ENCODE measurements at places on chromosomes 7 and 10. TPM values are rescaled to one million over a fixed set of nuclear protein-coding genes. Genes with fewer than 3 reads are reported as not detected.

Gene TMEM213
- not detected for total RNA-seq

Gene LAMB4
- total RNA-seq: 0.24 TPM

Gene GPR26
- total RNA-seq: not detected

Gene DNAJC1
- total RNA-seq: 48.0 TPM

Gene PDZD8
- 15.0 TPM for total RNA-seq

Gene CFAP43
- total RNA-seq: 0.18 TPM

Gene GDF2
- total RNA-seq: not detected

Gene EBLN1
- not detected for total RNA-seq

Gene CHST15
- total RNA-seq: 68.1 TPM

Gene CACNB2
- total RNA-seq: not detected

GRCh38 chr10:69636273-69636575 is 6.2 kb downstream of the FAM241B start:
- no peak for DNase-seq

DNA sequence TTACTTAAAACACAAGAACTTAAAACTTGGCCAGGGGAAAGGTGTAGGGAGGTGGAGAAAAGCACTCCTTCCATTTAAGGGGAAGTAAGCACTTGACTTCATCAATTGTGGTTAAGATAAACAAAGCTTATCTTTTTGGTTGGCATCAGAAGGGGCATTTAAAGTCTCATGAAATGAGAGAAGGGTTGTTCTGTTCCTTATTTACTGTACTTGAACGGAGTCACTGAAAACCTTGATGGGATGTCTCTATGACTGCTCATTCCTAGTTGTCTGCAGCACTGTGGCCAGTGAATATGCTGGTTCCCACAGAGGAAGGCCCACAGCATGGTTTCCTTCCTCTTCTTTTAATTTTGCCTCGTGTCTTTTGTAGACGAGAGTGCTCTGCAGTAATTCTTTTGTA is 229.3 kb downstream of the AUTS2 start:
- no peak for DNase-seq

GRCh38 chr7:132286836-132287235 is 289.4 kb downstream of the PLXNA4 start:
- no peak for DNase-seq

GRCh38 chr10:99084161-99084560 is 151.5 kb downstream of the HPSE2 start:
- no peak for DNase-seq

DNA sequence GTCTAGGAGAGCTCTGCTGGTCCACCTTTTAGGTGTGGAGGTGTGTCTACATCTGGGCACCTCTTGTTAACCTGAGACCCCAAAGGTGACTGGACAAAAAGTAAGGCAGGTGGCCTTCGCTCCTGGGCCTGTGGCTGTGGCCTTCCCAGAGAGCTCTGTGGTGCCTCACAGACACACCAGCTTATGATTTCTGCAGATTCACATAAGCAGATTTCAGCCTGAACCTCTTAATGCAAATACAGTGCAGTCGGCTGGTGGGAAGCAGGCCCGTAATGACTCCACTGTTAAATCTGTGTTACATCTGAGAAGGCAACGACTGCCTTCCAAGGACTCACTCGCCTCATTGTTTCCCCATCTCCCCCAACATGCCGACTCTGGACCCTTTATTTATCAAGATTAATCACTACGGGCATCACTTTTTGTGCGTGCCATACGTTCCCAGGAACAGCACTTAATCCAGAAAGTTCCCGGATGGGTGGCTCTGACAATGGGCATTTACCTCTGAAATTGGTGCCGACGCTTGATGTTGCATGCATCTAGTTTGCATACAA is 119.8 kb downstream of the EBF3 start:
- no peak for DNase-seq

DNA sequence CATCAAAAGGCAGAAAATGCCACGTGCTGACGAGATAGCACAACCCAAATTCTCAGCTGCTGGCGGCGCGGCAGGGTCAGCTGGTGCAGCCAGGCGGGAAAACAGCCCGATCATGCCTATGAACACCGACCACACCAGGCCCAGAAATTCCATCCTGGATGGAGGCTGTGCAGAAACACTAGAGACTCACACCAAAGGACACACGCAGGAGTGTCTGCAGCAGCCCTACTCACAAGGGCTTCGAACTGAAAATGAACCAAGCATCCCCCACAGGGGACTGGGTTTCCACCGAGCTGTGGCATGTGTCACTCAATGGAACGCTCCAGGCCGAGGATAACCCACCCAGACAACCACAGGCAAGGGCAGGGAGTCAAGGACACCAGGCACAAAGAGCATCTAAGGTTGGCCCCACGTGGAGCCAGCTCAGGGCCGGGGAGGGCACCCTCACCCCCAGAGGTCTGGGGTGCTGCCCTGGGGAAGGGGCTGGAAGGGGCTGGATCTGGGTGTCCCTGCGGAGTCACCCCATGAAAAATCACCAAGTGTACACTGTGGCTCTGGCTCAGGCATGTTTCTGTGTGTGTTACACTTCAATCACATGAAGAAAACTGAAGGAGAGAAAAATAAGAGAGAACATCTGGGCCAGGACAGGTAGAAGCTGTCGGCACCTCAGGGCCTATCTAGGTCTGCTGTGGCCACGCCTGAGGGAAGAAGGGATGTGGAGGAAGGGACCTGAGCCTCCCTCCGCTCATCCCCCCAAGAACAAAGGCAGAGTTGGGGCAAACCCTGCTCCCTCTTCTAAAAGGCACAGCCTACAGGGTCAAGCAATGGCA is 33.0 kb downstream of the RASGEF1A start:
- no peak for DNase-seq

DNA sequence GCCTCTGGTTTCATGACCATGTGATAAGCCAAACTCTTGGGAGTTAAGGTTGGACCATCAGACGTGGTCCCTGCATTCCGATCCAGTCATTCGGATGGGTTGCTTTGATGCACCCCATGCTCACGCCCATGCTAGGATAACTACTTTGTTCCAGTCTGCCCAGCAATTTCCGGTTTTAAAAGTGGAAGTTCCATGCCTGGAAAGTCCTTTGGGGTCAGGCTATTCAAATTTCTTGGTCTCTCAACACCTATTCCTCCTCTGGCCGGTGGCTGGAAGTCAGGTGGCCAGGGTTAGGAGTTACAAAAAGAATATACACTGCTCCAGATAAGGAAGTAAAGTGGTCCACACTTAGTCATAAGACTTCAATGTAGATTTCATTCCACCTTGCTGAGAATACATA is 37.7 kb upstream of the HABP2 start:
- no peak for DNase-seq

DNA sequence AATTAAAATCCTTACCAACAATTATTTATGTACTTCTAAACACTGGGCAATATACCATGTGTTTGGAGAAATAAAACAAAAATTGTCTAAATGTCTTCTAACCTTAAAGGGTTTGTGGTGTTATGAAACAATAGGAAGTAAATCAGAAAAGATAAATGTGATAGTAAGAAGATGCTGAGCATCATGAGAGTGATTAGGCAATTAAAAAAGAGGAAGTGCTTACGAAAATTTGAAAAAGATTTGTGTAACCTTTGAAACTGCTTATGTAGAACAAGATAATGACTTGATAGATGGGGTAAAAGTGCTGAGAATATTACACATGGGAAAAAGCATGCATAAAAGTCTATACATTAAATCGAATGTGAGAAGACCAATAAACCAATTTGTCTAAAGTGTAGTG is 573.4 kb upstream of the CNTNAP2 start:
- DNase-seq: no peak

DNA sequence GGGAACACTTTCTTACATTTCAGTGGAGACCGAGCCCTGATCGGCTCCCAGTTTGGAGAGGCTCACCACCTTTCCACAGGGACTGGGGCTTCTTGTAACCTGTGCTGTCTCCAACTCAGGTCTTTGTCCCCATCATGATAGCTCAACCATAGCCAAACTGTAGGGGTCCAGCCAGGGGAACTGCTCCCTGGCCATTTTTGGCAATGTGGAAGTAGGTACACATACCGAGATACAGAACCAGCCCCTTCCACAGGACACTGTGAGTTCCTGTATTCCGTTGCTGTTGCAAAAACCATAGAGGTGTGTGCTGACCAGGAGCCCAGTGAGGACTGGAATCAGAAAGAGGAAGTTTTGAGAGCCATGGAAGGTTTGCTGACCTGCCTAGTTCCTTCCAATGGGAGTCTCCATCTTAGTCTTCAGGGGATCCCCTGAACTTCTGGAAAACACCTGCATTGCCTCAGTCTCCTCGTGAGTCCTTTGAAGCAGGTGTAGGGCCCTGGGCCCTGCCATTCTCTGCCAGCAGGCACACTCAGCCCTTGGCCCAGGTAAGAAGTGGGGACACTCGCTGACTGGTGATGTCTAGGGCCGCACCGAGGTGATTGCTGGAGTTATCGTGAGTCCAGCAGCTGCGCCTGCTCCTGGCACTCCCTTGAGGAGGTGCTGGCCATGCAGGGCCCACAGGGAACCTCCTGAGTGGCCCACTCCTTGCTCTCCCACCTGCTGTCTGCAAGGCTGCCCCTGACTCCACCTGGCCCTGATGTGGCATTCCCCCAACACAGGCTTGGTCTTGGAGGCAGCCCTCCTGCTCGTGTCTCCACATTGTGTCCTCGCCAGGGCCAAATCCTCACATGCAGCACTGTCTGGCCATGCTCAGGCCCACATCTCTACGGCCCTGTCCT is 11.2 kb downstream of the WDFY4 start:
- no peak for DNase-seq

DNA sequence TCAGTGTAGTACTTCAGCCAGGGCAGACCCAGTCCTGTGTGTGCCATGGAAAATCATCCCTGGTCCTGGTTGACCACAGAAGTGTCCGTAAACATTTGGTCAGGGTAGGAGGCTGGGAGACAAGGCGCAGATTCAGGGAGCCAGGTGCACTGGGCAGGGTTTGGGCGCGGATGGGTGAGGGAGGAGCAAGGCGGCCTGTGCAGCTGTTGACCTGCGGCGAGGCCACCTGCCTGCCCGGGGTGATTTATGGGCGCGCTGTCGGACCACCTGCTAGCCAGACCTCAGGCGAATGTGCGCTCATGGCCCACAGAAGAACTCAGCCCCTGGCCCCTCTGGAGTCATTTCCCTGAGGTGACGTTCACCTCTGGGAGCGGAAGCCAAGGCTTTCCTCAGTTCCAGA is 6.6 kb downstream of the SFRP5 start:
- no peak for DNase-seq

DNA sequence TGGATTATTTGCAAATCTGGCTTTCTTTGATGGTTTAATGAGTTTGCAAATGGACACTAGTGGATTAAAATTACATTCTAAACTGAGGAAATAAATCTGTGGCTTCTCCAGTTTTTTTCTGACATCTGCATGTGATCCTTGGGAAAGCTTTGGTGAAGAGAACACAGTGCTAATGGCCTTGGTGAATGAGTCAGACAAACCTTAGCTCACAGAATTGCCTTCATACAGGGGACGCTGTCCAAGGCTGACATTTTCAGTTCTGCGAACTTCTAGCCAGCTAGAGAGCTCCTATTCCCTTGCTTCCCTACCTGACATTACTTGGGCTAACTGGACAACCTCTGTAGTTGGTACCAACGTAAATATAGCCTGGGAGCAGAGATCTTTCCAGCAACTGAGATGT is 21.2 kb downstream of the BMPER start:
- no peak for DNase-seq

DNA sequence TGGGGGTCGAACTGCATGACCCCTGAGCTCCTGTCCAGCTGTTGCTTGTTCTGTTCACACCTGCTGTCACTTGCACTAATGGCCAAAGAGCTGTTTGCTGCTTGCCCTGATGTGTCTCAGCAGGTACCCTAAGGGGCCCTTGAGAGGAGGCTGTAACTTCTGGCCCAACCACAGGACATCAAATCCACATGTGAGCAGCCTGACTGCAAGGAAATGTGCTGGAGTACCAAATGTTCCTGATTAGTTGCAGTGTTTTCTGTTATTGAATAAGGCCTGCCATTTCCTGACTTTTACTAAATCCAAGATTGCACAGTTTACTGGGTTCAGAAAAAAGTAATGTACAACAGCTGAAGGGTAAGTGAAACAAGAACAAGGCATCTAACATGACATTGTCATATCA is 91.7 kb upstream of the IL6 start:
- DNase-seq: no peak

- DNase-seq: no peak
Observed at GRCh38 chr7:93350338-93350737, 118.2 kb downstream of the VPS50 start.

GRCh38 chr7:93751421-93751820 is 139.1 kb downstream of the TFPI2 start:
- DNase-seq: no peak

DNA sequence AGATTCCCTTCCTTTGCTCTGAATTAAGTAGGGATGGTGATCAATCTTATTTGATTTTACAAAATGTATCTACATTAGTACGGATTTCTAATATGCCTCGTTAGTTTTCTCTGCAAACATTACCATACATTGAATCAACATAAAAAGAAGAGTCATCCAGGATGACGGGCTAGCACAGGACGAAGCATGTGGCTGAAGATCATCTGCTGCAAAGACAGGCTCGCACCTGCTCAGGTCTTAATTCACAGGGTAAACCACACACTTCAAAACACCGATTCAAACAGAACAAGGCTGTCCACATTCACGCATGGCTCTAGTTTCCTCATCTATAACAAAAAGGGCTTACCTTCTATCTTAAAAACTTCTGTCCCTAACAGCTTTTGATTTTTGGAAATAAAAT is 323.0 kb downstream of the PARD3 start:
- DNase-seq: no peak

- no peak for DNase-seq
Observed at GRCh38 chr10:78605800-78606350, 462.9 kb upstream of the ZMIZ1 start.

- no peak for DNase-seq
Observed at GRCh38 chr7:50502001-50502684, 52.0 kb upstream of the FIGNL1 start.
